ENCODE measurements at places on chromosomes 2 and 18.

DNA sequence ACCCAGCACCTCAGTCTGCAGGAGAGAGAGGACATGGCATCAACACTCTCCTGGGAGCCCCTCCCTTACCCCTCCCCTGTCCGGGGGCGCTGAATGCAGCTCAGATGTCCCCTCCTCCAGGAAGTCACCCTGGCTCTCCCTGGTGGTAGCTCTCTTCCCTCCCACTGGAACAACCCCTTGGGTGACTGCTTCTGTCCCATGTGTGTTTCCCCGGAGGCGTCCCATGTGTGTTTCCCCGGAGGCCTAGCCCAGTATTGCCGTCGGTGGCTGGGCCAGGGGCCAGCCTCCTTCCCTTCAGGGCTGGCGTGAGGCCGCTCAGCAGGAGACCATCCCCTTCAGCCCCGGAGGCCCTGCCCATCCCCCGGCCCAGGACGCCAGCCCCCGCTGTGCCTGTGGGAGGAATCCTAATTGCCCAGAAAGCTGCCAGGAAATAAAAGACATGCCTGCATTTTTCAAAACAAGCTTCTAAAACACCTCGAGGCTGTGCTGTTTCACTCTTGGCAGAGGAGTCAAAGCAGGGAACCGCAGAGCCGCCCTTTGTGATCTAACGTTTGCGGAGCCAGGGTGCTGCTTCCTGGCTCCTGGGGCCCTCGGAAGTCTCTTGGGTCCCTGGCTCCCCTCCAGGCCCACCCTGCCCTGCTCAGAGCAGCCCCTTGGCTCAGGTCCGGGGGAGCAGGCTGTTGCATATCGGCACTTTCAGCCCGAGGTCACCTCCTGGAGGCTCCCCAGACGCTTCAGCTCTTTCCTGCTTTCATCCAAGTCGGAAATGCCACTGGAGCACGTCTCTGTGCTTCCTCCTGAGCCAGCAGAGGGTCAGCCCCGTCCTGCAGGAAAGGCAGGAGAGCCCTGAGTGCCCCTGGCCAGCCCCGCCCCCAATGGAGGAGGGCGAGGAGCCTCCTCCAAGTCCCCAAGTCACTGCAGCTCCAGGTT lies 11.4 kb downstream of the SNED1 start:
- DNase-seq = peak; percentile 35

DNA sequence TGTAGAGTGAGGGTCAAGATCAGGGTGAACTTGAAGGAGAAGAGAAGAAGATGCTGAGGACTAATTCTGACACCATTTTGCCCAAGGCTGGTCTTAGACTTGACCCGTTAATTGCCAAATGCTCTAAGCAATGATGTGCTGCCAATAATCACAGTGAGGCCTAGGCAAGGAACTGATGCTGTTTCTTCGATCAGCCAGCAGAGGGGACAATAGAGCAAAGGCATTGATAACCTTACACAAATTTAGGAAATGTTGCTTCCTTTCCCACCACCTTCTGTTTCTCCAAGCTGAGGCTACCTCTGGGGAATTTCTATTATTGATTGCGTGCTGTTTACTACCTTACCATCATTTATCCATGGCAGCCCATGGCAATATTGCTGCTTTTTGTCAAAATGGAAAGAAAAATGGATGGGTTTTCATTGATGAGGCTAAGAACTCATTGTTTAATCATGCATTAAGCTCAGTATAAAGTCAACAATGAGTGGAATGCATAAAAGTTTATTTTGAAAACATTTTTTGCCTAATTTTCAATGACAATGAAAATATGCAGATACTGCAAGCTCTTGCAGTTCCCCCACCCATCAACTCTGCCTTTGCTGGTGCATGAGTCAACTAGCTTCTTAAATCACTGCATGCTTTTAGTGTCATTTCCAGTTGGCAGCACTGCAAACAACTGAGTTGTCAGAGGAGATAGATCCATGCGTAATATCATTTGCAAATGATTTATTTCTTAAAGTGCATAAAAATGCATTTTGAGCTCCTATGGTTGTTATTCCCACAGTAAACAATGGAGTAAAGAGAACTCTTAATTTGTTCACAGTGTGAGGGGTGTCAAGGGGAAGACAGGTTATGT lies 116.4 kb upstream of the NYAP2 start:
- peak; percentile 15 for DNase-seq

GRCh38 chr2:197958592-197959150 lies 154.3 kb downstream of the PLCL1 start:
- no peak for DNase-seq

DNA sequence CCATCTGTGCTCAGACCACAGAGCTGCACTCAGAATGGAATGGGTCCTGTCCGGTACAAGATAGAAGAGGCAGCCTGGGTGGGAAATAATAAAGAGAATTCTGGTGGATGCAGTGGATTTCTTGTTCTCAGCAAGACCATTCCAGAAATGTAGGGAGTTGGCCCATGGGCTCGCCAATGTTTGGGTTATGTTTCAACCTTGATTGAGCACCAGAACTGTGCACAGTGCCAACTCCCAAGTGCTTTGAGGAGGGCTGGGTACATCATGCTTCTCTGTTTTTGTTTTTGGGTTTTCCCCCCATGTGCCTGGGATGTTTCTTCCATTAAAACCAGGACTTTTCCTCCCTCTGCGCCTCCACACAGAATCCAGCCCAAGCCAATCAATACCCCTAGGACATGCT lies 304.1 kb downstream of the TNS1 start:
- no peak for DNase-seq

DNA sequence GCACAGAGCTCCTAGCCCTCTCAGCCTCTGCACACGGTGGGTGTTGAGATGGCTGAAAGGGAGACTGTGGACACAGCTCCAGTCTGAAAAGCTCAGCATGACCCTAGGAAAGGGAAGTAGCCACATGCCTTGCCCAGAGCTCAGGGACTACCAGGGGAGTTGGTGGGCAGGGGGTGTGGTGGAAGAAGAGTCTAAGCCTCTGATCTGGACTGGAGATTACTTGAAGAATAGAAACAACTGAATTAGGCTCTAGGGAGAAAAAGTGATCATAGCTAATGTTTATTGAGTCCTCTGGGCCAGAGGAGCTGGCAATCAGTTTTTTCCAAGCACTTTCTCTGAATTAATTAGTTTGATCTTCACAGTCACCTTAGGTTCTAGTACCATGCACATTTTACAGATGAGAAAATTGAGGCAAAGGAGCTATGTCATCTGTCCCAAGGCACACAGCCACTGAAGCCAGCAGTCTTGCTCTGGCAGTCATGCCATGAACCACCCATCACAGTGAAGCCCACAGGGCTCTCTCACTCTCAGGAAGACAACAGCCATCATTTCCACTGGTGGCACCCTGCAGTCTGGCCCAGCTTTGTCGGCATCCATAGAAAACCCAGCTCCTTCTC lies 10.3 kb downstream of the SDC1 start:
- DNase-seq = no peak

GRCh38 chr2:113224647-113225236 lies 51.0 kb downstream of the PSD4 start:
- DNase-seq = no peak

DNA sequence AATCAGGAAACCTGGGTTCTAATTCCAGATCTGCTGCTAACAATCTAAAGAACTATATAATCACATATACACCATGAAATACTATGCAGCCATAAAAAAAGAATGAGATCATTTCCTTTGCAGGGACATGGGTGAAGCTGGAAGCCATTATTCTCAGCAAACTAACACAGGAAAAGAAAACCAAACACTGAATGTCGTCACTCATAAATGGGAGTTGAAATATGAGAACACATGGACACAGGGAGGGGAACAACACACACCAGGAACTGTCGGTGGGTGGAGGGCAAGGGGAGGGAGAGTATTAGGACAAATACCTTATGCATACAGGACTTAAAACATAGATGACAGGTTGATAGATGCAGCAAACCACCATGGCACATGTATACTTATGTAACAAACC lies 33.2 kb downstream of the CDH2 start:
- no peak for DNase-seq

- no peak for DNase-seq
Measured at GRCh38 chr2:136253288-136254004, 135.5 kb upstream of the CXCR4 start.

All from foreskin keratinocyte (primary cell).